Forelimb muscle (tissue), 1 donor: ENCODE measurements at places on chromosomes 4 and X.
A peak's percentile ranks its signal among the peaks of the same experiment; 100 is the strongest.

- no peak for DNase-seq
Observed at GRCh38 chr4:6815029-6815836, 32.7 kb downstream of the KIAA0232 start.

DNA sequence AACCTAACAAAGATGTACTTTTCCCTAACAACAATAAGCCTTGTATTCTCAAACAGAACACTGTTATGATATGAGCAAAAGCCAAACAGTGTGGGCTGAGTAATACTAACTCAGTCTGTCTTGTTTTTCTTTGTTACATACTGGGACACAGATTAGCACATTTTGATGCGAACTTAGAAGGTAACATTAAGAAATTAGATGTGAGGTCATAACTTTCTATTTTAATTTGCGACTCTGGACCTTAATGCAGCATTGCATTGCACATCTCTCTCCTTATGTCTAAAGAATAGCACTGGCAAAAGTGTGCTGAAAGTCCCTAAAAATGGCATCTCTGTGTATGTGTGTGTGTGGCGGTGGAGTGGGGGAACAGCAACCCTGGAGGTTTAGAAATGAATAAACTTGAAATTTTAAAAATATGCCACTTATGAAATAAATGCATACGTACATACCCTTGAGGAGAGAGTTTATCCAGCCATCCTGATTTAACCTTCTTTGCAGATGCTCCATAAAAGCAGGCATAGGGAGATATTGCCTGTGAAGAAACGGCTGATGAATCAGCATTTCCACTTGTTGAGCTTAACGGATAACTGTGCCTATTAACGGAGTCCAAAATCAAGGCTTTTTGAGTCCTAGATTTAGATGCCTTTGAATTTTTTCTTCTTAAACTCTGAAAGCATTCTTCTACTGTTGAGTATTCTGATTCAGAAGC lies 34.2 kb downstream of the ARAP2 start:
- no peak for DNase-seq

GRCh38 chrX:11758400-11759171 lies 549 bp downstream of the MSL3 start:
- peak; percentile 49 for DNase-seq

DNA sequence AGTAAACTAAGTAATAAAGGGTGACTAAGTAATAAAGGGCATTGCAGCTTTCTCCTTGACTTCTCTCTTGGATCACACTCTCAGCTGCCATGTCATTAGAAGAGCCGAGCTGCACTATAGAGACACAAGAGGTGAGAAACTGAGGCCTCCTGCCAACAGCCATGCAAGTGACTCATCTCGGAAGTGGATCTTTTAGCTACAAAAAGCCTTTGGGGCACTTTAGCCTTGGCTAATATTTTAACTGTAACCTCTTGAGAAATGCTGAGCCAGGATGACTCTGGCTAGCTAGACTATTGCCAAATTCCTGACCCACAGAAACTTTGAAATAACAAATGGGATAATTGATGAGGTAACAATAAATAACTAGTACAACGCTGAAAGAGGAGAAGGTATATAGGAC lies 1.5 kb upstream of the NEIL3 start:
- no peak for DNase-seq

- no peak for DNase-seq
Observed at GRCh38 chrX:118212817-118213183, 96.2 kb upstream of the KLHL13 start.

DNA sequence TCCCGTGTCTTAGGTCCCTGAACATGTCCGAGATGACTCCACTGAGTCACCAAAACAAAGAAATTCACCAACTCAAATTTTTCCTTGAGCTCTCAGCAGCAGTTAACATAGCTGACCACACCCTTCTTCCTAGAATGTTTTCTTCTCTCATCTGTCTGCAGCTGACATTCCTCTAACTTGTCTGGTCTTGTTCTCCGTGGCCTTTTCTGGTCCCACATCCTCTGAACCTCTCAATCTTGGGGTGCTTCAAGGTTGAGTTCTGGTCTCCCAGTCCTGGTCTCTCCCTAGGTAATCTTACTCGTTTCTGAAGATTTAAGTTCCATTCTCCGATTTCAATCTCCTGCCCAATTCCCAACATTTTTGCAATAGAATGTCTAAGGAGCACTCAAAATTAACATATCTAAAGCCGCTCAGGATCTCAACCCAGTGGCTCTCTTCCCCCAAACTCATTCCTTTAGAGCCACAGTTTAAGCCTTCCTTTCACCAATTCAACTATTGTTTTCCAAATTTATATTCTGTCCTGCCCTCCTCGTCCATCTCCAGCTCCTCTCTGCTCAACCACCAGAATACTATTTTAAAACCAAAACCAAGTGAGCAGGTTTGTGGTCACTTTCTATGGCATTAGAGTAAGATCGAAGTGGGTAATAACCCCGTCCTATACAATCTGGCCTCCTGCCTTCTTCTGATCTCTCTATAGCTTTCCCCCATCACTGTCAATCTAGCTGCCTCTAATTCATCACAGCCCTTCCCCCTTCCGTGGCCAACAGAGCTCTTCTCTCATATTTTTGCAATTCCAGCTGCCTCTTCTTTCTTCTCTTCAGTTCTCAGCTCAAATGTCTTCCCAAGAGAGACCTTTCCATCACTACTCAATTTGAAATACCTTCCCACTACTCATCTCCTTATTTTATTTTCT lies 1.2 kb downstream of the TRIML2 start:
- DNase-seq: no peak

DNA sequence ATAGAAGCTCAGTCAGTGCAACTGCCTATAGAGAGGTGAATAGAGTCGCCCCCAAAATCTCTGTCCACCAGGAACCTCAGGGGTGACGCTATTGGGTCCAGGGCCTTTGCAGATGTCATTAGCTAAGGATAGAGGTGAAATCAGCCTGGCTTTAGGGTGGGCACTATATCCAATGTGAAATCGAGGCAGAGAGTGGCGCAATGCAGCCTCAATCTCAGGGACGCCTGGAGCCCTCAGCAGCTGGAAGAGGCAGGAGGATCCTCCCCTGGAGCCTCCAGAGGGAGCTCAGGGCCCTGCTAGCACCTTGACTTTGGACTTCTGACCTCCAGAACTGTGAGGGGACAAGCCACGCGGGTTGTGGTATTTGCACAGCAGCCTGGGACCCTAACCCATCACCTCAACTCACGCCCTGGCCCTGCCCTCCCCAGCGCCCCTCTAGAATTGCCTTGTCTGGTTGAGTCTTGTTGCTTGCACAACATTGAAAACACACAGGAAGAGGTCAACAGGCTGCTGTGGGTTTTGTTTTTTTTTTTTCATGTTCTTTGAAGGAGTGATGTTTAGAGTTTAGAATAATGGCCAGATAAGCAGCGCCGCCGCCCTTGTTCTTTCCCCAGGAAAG lies 89.4 kb upstream of the PSAPL1 start:
- no peak for DNase-seq

DNA sequence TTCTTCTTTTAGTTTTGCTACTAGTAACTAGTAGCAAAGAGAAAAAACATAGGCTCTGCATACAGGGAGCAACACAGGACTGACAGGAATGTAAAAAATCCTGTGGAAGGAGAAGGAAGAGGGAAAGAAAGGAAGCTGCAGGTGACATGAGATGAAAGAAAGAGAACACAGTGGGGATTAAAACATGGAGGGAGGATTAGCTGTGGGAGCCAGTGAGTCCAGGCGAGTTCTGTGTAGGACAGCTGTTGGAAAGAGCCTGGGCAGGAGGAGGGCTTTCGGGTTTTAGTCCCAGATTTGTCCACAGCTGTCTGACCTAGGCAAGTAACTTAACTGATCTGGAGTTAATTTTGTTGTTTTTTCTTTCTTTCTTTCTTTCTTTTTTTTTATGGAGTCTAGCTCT lies 21.6 kb downstream of the CCNG2 start:
- no peak for DNase-seq

GRCh38 chr4:168139336-168139735 lies 47.0 kb downstream of the ANXA10 start:
- DNase-seq: no peak

DNA sequence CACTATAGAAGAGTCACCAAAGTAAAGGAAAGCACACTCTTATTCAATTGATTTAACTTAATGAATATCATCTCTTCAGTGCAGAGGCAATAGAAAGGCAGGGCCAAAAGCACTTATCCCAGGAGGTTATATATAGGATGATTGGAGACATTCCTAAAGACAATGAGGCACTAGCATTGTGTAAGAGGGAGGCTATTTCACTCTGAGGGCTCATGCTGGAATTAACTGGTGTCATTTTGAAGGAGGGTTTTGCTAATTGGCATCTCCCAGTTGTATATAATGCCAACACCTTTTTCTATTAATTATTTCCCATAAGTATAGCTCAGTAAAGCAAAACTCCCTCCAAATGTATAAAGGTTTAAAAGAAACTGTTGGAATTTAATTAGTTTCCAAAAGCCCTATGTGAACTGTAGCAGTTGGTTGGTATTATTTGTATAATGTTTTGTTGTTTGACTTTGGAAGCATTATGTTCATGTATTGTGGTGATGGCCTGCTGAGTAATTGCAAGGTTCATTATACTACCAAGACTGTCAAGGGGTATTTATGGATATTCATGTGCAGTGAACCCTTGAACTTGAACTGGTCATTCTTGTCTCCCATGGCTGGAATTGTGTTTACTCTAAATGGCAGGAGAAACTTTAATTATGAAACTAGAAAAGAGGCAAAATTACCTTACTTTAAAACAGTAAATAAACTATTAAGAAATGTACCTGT lies 270.3 kb downstream of the BMPR1B start:
- no peak for DNase-seq

- no peak for DNase-seq
Observed at GRCh38 chrX:151711154-151711553, 4.7 kb upstream of the FATE1 start.

DNA sequence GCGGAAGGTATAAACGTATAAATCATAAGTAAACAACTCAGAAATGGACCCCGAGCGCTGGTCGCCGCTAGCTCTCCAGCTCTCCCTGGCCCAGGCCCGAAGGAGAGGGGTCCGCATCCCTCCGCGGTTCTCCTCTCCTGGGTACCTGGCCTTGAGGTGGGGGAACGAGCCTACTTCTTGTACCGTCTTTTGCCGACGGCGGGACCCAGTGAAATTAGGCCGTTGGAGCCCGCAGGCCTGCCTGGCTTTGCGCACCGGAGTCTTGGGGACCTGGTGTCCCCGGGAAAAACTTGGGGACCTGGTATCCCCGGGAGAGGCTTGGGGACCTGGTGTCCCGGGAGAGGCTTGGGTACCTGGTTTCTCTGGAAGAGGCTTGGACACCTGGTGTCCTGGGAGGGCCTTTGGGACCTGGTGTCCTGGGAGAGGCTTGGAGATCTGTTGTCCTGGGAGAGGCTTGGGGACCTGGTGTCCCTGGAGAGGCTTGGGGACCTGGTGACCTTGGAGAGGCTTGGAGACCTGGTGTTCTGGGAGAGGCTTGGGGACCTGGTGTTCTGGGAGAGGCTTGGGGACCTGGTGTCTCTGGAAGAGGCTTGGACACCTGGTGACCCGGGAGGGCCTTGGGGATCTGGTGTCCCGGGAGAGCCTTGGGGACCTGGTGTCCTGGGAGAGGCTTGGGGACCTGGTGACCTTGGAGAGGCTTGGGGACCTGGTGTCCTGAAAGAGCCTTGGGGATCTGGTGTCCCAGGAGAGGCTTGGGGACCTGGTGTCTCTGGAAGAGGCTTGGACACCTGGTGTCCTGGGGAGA lies 12.0 kb downstream of the SHOX start:
- no peak for DNase-seq

- no peak for DNase-seq
Observed at GRCh38 chr4:174401471-174402130, 117.9 kb downstream of the CEP44 start.

- DNase-seq: no peak
Observed at GRCh38 chrX:49710744-49711319, 15.0 kb upstream of the PAGE1 start.

GRCh38 chr4:148442832-148443511 lies 758 bp upstream of the NR3C2 start:
- DNase-seq: no peak

DNA sequence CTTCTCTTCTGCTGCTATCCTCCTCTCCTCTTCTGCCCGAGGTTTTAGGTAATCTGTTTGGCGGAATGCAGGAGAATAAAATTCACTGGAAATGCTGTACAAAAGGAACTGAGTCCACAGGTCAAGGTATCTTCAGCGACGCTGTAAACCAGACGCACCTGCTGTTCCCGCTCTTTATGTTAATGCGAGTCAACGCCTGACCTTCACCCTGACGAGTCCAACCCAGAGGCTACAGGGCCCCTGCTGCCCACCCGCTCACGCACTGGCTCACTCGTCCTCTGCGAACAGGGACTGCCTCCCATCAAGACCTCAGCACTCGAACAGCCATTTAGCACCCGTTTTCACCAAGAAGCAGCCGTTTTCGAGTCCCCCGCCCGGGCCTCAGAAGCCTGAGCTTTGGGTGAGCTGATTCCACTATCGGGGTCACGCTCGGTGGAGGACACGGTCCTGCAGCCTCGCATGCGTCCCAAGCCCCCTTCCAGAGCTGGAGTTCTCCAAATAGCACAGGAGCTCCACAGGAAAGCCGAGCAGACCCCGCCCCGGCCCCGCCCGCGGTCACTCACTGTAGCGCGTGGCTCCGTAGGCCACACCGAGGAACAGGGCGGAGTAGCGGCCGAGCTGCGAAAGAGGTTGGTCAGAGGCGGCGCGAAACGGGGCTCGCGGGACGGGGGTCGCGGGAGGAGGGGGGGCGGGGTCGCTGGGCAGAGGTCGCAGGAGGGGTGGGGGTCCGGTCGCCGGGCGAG lies 556 bp downstream of the ATP5ME start:
- no peak for DNase-seq

- DNase-seq: no peak
Observed at GRCh38 chrX:154349359-154349935, 25.0 kb downstream of the FLNA start.

GRCh38 chr4:87844452-87844851 lies 11.7 kb downstream of the MEPE start:
- DNase-seq: no peak

- peak; percentile 31 for DNase-seq
Observed at GRCh38 chr4:4913147-4913561, 53.7 kb downstream of the MSX1 start.

- no peak for DNase-seq
Observed at GRCh38 chr4:6191448-6192130, 8.8 kb downstream of the JAKMIP1 start.

GRCh38 chrX:24920769-24921168 lies 95.0 kb downstream of the ARX start:
- DNase-seq: no peak

DNA sequence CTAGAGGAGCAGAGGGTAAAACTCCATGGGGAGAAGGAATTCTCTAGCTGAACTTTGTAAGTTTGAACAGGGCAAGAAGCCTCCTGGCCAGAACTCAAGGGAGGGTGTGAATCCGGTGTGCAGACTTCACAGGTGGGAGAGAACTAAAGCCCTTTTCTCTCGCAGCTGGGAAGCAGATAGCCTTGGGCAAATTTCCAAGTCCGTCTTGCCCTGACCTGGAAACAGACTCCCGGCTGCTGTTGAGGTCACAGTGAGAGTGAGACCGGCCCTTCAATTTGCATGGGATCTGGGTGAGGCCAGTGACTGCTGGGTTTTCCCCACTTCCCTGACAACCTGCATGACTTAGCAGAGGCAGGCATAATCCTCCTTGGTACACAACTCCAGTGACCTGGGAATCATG lies 94.5 kb upstream of the ZNF827 start:
- DNase-seq: no peak

- DNase-seq: no peak
Observed at GRCh38 chr4:133920236-133920635, 281.4 kb downstream of the PABPC4L start.
